ENCODE measurements at places on chromosomes 16 and 17.

DNA sequence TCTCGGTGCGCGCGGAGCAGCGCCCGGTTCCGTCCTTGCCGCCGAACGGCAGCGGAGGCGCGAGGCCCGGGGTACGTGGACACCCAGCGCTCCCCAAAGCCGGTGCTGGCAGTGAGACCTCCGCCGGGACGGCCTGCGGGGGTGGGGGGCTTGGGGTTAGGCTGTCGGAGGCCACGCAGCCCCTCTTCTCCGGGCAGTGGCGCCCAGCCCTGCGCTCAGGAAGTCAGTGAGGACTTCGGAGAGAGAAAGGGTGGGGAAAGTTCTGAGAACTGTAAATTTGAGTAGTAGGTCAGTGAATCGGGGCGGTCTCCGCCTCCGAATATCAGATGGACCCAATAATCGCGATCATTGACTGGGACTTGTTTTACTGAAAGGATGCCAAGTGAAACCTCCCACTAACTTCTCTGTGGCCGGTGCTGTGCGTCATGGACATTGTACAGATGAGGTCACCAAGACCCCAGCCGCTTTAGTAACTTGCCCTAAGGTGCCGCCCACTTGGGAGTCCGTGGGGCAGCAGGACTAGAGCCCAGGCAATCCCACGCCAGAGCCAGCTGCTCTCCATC is 468 bp downstream of the IL4R start:
- DNase-seq, result no peak

- no peak for DNase-seq
These were observed 45.8 kb downstream of the COX4I1 start for GRCh38 chr16:85845266-85845665.

- no peak for DNase-seq
These were observed 10.5 kb upstream of the NUDT7 start for GRCh38 chr16:77711775-77712174.

- DNase-seq, result peak; percentile 67
These were observed 119.7 kb downstream of the RAB11FIP4 start for GRCh38 chr17:31511195-31511578.

GRCh38 chr16:84647828-84648594 is at the start of gene KLHL36:
Gene KLHL36 (plus strand): TSS chr16:84648511. CDS start chr16:84650868, 2,357 bp downstream.
- no peak for DNase-seq

GRCh38 chr17:71546419-71546818 is 574.4 kb upstream of the SOX9 start:
- DNase-seq, result no peak

DNA sequence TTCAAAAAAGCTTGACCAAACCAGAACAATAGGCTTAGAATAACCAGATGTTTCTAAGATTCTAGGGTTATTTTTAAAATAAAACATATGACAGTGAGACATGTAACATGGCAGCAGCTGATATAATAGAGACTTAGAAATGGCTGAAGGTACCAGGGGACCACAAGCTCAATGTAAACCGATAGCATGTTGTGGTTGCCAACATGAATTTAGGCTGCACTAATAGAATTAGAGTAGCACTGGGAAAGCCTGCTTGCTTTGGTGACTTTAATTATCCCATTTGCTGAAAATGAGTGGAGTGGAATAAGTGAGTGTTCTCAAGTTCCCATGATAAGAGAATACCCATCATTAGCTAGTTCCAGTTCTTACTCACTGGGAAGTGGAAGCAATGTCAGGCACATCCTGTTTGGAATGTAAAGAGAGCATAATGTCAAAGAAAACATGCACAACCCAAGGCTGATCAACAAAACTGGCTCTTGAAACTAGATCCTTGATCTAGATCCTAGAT is 621.2 kb upstream of the CDH5 start:
- no peak for DNase-seq

Measured in NCI-H2029 treated with DMSO at 0.1 percent for 48 hours (cell line).